Upper lobe of right lung (tissue), 1 donor: ENCODE measurements at places on chromosomes 6 and 20.

DNA sequence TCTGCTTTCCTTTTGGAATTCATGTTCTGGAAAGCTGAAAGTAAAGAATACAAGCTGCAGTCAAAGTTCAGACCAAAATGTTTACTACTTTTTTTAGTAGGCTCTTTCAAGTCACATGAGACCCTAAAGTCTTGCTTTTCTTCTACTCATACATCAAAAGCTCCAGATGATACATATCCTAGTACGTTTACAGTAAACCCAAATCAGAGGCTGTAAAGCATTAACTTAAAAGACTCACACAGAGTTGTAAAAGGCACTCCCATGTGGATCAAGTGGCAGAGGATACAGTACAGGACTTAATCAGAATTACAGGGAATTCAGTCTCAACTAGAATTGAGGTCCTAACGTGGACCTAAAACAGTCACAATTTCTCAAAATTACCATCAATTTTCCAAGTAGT is 40.7 kb downstream of the STK38 start:
- DNase-seq: no peak

DNA sequence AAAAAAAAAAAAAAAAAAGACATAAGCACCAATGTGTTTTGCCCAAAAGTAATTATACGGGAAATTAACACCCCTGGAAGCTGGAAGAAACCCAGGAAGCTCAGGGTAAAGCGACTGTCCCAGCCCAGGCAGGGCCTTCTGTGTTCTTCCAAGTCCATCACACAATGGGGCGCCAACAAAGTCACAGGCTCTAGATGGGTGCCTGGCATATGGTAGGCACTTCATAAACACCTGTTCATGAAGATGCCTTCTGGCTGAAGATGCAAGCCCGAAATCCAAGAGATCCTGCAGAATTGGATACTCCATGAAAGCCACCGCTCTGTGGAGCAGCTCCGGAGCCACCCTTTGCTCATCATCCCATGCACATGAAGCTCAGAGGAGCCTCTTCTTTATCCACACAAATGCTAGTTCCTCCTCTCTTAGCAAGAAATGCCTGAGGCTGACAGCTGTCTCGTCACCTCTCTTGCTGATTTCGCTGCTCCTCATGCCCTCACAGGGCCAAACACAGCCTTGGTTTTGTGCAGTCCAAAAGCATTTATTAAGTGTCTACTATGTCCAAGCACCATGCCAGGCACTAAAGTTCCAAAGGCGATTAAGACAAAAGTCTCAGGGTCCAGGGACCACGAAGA is 76.6 kb downstream of the TRERF1 start:
- no peak for DNase-seq

DNA sequence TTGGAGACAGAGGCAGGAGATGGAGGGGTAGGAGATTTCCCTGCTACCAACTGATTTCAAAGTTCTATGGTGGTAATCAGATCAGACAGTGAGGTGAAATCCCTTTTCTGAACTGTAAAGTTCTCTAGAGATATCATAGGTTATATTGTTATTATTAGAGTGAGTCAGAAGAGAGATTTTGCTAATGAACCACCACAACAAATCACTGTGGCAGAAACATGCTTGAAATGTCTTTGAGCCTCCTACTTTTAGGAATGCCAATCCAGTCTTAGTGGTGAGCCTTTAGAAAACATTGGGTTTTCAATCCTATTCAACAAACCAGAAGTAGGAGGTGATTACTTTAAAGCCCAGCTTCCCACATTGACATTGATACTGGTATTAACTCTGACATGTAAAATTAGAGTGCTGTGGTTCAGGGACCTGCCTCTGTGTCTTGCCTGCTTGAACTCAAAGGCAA is 136.7 kb upstream of the CNR1 start:
- no peak for DNase-seq

DNA sequence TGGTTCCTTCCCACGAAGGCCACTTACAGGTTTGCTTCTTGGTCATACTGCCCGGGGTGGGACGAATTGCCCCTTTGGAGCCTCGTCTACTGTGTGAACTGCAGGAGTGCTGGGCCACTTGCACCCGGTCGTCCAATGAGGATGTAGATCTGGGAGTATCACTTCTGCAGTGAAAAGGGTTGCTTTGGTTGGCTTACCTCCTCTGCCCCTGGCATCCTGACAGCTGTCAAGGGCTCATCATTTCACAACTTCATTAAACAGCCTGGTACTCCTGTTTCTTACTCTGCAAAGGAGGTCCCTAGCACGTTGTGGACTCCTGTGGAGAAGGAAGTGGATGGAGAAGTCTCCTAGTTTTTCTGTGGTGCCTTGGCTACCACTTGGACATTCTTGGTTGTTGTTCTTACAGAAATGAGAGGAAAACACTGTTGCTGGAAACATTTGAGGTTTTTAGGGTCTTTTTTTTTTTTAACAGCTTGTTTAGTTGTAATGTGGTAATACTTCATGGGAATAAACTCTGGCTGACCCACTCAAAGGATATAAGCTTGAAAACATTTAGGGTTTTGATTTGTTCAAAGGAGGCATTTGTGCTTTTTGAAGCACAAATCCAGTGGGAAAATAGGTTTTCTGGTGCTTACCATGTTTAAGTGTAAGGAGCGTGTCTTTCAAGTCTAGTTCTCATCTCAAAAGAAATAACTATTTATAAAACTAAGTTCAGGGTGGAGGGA is 60.7 kb downstream of the AKAP12 start:
- DNase-seq: no peak

DNA sequence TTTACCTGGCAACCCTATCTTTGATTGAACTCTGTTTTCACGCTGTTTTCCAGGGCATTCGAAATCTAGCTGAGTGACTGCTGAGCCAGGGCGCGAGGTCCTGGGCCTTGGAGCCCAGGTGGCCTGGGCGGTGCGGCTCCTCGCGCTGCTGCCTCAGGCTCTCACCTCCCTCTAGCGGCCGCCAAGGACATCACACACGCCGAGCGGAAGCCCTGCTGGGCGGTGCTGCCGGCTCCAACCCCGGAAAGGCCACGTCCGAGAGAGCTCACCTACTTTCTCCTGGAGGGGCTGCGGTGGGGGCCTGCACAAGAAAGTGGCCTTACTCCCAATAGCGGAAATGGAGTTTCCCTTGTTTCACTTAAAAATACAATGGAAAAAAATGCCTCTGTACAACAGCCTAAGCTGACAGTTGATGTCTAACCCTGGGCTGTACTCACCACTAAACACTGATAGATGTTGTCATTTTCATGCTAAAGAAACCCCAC is 77.7 kb downstream of the ELOVL4 start:
- peak; percentile 89 for DNase-seq

GRCh38 chr20:10665027-10665561 is 8.7 kb downstream of the JAG1 start:
- no peak for DNase-seq
